ENCODE measurements at places on chromosomes 7 and 10. TPM values are rescaled to one million over a fixed set of nuclear protein-coding genes. Genes with fewer than 3 reads are reported as not detected.

DNA sequence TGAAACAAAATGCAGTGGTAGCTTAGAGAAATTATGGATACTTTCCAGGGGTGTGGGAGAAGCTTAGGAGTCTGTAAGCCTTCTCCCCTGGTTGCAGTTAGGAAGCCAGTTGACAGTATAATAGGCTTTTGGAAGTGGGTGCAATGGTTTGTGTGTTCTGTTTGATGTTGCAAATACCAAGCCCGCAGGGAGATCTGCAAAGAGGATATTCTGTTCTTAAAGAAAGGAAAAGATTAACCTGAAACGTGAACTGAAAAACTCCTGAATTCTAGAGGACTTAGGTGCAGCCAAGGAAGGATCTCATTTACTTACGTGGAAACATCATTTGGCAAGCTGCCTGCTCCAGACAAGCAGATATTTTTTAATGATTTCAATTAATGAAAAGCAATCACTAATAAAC, 496.6 kb downstream of the AUTS2 start:
- DNase-seq: no peak

ALOX5 gene
- 6.8 TPM for total RNA-seq

DNA sequence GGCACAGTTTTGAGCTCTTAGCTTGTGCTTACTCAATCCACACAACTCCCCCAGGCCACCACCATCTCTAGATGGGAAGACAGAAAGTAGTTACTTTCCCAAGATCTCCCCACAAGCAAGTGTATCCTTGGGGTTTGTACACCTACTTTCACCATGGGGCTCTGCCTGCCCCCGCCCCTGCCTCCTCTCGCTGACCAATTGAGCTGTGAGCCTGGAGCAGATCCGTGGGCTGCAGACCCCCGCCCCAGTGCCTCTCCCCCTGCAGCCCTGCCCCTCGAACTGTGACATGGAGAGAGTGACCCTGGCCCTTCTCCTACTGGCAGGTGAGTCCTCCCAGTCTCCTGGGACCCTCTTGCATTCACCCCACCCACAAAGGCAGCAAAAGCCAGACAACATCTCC, 2.0 kb downstream of the FXYD4 start:
- no peak for DNase-seq

- no peak for DNase-seq
Observed at GRCh38 chr10:101614663-101615524, 26.8 kb downstream of the DPCD start.

CYP2W1 gene
- not detected for total RNA-seq

All from activated CD4-positive, alpha-beta memory T cell treated with anti-CD3 and anti-CD28 coated beads, Interleukin-2, amount 10 ng/mL, durations not matched to agents 7 days and 5 days (primary cell).